ENCODE measurements at places on chromosomes 2 and 18.

DNA sequence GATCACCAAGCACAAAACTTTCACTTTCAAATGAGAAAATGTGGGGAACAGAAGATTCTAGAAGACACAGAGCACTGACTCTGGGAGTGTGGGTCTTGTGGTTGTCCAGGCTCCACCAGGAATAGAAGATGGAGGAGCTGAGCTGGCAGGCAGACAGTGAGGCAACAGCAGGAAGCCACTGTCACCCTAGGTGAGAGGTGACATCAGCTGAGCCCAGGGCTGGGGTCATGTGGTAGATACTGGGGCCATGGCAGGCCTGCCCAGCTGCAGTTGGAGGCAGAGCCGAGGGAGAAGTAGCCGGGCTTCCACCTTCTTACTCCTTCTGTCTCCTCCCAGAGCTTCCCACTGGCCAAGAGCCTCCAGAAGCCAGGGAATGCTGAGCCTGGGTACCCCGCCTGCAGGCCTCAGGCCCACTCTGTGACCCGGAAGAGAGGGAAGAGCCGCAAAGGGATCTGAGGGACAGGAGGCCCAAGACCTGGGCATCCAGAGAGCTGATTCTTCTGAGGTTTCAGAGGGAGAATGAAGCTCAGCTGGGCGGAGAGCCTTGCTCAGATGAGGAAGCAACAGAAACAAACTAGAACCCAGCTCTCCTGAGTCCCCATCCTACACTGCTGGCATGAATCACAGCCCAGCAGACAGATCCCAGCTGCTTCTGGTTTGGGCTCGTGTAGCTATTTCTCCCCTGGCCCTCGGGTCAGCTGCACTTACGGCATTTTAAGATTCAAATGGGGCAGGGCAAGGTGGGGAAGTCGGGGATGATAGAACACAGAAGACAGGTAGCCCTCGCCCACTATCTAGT is 39.8 kb upstream of the ASAP2 start:
- peak; percentile 40 for DNase-seq

DNA sequence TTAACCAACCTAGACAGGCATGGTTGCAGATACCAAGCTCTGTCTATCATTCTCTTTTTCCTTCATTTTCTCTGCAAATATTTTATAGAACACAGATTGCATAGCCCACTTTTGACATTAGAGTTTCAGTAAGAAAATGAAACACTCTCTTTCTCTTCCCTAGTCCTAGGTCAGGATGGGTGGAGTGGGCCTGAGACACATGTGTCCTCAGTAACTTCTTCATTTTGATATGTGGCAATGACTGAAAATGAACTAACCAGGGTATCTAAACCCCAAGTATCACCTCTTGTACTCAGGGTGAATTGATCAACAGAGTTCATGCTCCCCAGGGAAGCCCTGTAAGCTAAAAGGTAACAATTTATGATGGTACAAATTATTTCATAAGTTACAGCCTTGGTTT is 37.0 kb upstream of the KYNU start:
- DNase-seq, result no peak

DNA sequence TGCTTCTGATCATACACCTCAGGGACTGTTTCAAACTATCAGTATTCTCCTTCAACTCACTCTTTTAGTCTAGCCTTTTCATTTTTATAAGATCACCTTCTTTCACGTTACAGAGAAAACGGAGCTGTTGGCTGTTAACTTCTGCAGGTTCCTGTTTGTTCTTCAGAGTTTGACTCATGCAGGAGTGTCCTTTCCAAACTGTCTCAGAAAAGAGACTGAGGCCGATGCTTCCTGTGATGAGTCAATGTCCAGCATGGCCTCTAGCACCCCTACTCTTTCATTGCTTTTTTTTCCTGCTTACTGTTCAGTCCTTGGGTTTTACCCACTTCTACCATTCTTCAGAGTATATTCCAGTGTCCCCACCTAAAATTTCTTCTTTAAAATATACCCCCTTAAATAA is 240.8 kb upstream of the RGPD4 start:
- peak; percentile 12 for DNase-seq

GRCh38 chr18:36757991-36758390 is 70.8 kb downstream of the TPGS2 start:
- peak; percentile 44 for DNase-seq

- DNase-seq, result no peak
These were observed 35.5 kb upstream of the UPP2 start for GRCh38 chr2:158066046-158066713.

- DNase-seq, result no peak
These were observed 132.8 kb downstream of the PIK3C3 start for GRCh38 chr18:42087876-42088275.

DNA sequence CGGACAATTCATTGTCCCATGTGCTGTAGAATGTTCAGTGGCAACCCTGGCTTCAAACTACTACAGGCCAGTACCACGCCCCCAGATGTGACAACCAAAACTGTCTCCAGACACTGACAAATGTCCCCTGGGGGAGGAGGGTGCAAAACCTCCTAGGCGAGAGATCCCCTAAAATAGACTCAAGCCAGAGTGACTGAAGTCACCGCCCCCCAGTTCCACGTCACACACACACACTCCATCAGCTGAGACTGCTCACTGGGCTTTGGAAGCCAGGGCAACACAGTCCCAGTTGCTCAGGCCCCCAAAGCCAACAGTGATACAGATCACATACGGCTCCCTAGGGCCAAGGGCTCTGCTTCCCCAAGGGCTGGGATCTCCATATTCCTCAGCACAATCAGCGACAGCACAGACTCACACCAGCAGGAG is 19.1 kb downstream of the HDAC4 start:
- no peak for DNase-seq

- no peak for DNase-seq
These were observed 1.2 kb upstream of the MZT2A start for GRCh38 chr2:131493199-131493968.

- DNase-seq, result no peak
These were observed 491.9 kb downstream of the NR4A2 start for GRCh38 chr2:155840661-155841060.

GRCh38 chr2:174059178-174059883 is 94.2 kb upstream of the SP3 start:
- DNase-seq, result peak; percentile 33

GRCh38 chr2:237876532-237876931 is 17.1 kb downstream of the RAMP1 start:
- no peak for DNase-seq

GRCh38 chr2:237160271-237160919 is 74.7 kb downstream of the COPS8 start:
- no peak for DNase-seq

DNA sequence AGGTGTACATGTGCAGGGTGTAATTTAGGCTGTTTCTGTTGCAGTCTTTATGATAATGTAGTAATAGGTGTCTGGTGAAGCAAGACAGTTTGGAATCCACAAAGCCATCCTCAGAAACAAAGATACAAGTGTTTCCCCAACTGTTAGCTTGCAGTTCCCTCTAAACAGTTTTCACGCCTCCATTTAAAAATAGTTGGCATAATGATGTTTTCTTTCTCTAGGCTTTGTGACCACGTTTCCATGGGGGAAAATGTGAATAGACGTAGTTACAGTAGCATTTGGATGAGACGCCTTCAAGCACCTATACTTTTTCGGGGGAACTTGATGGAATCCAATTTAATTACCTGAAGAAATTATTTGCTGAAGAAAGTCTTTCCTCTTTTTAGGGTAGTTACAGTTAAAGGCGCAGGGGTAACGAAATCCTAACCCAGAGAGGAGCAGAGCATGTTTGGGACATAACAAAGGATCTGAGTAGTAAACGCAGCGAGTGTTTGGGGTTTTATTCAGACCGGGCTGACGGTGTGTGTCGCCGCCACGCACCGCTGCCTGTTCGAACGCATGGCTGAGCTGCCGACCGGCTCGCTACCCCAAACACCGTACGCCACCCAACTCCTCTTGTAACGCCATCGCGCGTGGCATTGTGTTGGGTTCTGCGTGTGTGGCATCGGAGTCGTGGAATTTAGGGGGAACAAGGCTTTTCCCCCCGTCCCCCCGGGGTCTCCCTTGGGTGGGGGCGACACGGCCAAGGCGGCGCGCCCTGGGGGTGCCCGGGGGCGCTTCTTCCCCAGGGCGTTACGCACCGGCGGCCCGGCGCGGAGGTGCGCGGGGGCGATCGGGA is 681 bp upstream of the NRP2 start:
- no peak for DNase-seq

- no peak for DNase-seq
These were observed 17.5 kb downstream of the SERTAD2 start for GRCh38 chr2:64635976-64636911.

GRCh38 chr2:199463708-199464605 is 6.2 kb upstream of the SATB2 start:
- DNase-seq, result peak; percentile 71

- DNase-seq, result peak; percentile 34
These were observed 110.2 kb upstream of the TRIB2 start for GRCh38 chr2:12606472-12607000.

DNA sequence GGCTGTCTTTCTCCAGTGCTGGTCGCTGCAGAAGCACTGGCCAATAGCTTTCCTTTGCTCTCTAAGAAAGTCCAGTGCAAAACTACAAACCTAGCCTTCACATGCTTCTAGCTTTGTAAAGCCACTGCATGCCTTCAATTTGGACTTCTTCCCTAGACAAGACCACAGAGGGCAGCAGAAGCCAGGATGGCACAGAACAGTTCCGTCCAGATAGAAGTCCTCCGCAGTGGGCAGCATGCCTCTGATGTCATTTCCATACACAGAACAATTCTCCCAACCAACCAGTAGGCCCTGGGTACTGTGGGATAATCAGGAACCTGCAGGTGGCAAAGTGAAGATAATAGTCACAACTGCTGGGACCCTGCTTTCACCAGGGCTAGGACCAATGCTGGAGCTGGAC is 3.3 kb downstream of the ST6GAL2 start:
- DNase-seq, result no peak

- no peak for DNase-seq
These were observed 55.4 kb downstream of the CDC42EP3 start for GRCh38 chr2:37615804-37616676.

DNA sequence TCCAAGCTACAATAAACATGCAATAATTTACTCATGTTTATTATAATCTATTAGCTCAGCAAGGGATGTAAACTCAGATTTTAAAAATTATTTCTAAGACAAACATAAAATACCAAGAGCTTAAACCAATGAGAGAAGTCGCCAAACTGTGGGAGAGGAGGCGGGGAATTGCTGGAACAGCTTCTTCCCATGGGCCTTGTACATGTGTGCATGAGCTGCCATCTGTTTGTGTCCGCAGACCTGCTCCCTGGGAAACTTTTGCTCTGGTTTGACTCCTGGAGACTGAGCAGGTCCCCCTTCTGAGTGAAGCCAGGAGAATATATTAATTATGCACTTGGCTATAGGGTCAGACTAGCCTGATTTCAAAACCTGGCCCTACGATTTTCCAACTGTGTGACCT is 655.9 kb upstream of the SOX11 start:
- no peak for DNase-seq

DNA sequence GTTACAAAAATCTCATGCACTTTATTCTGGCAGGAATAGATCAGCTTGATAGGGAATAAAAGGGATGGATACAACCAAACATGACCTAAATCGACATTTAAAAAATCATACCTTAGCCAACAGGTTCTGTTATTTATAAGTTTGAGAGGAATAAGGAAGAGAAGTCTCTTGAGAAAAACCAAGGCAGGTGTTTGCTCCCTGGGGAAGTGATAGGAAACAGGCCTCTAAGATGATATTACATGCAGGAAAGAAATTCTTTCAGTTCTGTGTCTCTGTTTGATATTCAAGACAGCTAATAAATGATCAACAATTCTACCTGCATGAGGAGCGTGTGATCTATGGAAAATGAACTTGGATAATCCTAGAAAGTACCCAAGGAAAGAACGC is 184.8 kb upstream of the ZEB2 start:
- DNase-seq, result no peak

DNA sequence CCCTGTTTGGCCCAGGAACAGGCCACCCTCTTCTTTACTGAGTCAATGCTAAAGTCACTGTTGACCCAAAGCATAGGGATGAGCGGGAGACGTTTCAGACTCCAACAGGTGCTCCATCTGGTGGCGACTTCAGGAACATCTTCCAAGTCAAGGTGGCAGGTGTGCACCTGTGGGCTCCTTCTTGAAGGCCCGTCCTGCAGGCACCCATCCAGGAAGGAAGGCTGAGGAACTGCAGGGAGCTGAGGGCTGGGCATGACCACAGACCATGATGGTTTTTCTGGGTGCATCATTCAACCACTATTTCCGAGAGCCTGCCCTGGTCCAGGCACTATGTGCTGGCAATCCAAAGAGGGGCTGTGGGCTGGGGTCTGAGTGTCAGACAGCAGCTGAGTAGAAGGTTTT is 142.8 kb downstream of the NDUFA10 start:
- peak; percentile 29 for DNase-seq

DNA sequence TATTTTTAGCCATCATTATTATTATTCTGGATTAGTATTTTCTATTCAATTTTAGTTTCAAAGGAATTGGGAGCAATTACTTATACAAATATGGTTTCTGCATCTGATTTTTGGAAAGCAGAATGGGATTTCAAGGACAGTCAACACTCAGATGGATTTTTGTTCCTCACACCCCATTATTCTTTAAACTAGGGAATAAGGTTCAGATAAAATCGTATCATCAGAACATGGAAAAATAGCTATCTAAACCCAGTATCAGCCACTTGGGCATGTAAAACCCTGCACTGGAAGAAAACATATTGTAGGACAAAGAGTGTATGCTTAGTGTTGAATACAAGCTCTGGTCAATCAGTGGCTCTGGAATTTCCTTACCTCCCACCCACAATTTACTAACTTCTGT is 452.5 kb downstream of the ZNF516 start:
- no peak for DNase-seq

DNA sequence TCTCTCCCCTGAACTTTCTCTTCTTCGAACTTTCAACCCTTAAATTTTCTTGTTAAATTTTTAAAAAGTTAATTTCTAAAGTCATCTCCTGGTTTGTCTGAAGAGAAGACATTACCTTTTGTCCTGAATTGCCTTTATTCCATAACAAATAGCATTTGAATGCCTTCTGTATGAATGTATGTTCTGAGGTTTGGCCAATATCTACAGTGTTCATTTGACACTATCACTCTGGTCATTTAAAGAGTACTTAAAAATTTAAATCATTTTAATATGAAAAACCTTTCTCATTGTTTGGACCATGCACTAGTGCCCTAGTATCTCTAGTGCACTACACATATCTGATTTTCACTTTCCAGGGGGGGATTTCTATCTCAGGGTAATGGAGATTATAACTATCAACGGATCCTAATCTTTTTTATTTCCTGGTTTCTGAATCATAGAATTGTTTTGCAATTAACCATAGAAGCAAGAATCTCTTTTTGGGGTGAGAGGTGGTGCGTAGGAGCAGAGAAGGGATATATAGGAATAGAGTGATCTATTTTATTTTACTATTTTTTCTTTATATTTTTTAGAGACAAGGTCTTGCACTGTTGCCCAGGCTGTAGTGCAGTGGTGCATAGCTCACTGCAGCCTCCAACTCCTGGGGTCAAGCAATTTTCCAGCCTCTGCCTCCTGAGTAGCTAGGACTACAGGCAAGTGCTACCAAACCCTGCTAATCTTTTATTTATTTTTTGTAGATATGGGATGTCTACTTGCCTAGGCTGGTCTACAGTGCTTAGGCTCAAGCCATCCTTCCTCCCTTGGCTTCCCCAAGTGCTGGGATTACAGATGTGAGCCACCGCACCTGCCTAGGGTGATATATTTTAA is 25.5 kb downstream of the TANC1 start:
- no peak for DNase-seq
